Naive thymus-derived CD8-positive, alpha-beta T cell (primary cell): ENCODE measurements at places on chromosomes 6 and 20. TPM values are rescaled to one million over a fixed set of nuclear protein-coding genes. Genes with fewer than 3 reads are reported as not detected.

Gene RNF39
- total RNA-seq, result not detected

Gene TMC2
- not detected for total RNA-seq

Gene LPA
- not detected for total RNA-seq

Gene BTNL2
- not detected for total RNA-seq

Gene HLA-DRB1
- total RNA-seq, result 23.9 TPM

Gene TGM2
- total RNA-seq, result not detected

Gene MYB
- total RNA-seq, result 20.9 TPM

Gene PRR18
- not detected for total RNA-seq

Gene RIPPLY2
- not detected for total RNA-seq

Gene PHF20
- total RNA-seq, result 79.0 TPM

Gene SCP2D1
- not detected for total RNA-seq

Gene NKX2-4
- not detected for total RNA-seq

Gene CALHM4
- not detected for total RNA-seq

Gene BNIP5
- total RNA-seq, result not detected

Gene FAM217A
- not detected for total RNA-seq

Gene PSORS1C2
- not detected for total RNA-seq

Gene TEAD3
- 0.58 TPM for total RNA-seq

Gene SAMD3
- 28.7 TPM for total RNA-seq

Gene NKX2-2
- total RNA-seq, result not detected

Gene MYL9
- not detected for total RNA-seq

Gene SLC35D3
- total RNA-seq, result not detected

Gene TCP11
- not detected for total RNA-seq

Gene BAG2
- 5.2 TPM for total RNA-seq

Gene SPAG4
- total RNA-seq, result 0.74 TPM

Gene RBM24
- not detected for total RNA-seq

Gene JARID2
- total RNA-seq, result 23.5 TPM

Gene NKAIN4
- total RNA-seq, result not detected

Gene CCM2L
- total RNA-seq, result not detected

Gene PPP1R16B
- 33.6 TPM for total RNA-seq

Gene BAK1
- total RNA-seq, result 16.3 TPM

Gene OR2H1
- total RNA-seq, result not detected

Gene PREX1
- total RNA-seq, result 140 TPM

Gene SLC24A3
- not detected for total RNA-seq

Gene SNAP91
- total RNA-seq, result not detected

Gene C6orf141
- total RNA-seq, result not detected

Gene LINC00237
- total RNA-seq, result not detected

Gene KIF3B
- 9.5 TPM for total RNA-seq

Gene MTHFD1L
- 20.1 TPM for total RNA-seq

Gene NNAT
- not detected for total RNA-seq

Gene C4B
- total RNA-seq, result 7.7 TPM

Gene PRSS16
- 0.25 TPM for total RNA-seq

Gene ARMC2
- total RNA-seq, result 9.4 TPM

Gene CLVS2
- total RNA-seq, result not detected

Gene SAMD10
- total RNA-seq, result 7.7 TPM

Gene TCF21
- total RNA-seq, result not detected

Gene ADA
- 24.1 TPM for total RNA-seq
